ENCODE measurements at places on chromosomes 7 and 10.

DNA sequence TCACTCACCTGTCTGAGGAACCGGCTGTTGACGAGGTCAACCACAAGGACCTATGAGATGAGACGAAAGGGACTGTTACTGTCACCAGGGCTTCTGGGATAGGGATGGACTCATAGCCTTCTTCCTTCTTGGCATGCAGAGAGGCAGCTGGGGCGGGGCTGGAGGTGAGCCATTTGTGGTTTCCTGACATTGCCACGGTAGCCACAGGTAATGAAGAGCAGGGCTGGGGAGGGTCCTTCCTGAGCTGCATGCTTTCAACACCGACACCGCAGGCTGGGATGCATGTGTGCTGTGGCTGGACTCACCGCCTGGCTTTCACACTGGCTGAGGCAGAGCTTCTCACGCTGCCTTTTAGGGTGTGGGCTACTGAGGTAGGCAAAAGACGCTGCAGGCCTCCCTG lies 46.4 kb upstream of the MKRN1 start:
- no peak for DNase-seq

GRCh38 chr10:6416892-6417512 lies 163.1 kb downstream of the PRKCQ start:
- DNase-seq: no peak

DNA sequence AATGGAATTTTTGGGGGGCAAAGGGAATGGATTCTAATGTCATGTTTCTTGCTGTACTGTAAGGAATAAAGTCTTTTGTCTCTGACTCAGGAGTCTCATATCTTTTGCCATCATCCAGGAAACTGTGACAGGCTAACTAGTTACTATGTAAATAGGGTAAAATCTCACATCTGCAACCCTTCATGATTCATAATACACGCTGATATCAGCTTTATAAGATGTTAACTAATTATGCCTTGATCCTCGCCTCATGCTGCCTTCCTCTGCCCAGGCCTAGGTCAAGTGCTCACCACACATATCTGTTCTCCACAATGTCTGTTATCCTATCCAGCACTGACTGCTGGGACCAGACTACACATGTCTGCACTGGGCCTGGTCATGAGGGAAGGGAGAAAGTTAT lies 81.3 kb upstream of the CXCL12 start:
- no peak for DNase-seq

DNA sequence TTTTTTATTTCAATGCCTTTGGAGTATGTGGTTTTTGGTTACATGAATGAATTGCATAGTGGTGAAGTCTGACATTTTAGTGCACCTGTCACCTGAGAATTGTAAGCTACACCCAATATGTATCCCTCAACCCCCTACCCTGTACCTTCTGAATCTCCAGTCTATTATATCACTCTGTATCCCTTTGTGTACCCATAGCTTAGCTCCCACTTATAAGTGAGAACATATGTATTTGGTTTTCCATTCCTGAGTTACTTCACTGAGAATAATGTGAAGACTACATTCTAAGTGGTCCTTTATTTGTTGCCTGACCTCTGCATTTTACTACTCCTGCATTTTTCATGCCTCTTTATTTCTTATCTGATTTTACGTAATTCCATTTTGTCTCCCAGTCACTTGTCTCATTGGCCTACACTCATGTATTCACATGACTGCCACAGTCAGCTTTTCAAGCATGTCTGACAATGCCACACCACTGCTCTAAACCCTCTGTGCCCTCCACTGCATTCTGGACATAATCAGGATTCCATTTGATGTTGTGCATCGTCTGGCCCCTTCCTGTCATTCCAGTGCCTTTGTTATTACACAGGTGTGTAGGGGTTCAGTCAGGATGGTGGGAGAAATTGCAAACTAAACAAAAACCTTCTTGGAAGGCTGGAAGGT lies 1325.5 kb downstream of the XPNPEP1 start:
- DNase-seq: no peak

- no peak for DNase-seq
Observed at GRCh38 chr7:101453617-101454016, 90.9 kb downstream of the COL26A1 start.

- no peak for DNase-seq
Observed at GRCh38 chr10:101452593-101452992, 98.6 kb downstream of the BTRC start.

DNA sequence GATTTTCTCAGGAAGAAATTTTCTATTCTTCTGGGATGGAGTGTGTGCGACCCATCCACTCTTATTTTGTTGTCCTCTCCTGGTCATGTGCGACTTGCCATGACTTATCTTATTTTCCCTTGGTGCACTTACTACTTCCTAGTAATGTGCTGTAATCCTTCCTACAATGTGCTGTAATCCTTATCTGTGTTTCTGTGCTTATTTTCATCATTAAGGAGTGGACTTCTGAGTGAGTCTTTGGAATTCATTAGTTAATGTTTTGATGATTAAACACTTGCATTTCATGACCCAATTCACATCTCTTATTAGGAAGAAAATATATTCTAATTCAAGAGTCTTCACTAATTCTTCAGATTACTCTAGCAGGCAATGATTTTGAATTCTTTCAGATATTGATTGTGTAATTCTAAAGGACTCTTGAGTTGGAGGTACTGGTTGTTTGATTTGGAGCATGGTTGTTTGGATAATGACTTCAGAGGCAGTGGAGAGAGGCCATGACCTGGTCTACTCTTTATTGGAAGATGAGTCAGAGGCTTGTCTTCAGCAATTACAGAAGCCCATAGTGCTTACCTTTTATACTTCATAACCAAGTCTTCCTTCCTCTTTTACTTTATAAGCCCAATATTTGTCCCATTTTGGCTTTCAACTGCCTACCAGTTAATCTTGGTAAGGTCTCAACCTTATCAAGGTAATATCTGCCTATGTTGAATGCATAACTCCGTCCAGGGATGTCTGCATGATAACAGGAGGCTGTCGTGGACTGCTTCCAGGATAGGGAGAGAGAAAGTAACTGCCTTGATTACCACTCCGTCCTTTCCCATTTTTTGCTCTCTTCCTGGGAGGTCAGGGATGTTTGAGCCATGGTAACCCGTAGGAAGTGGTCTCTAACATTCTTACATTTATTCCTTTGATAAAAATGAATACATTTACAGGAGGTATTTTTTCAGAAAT lies 278.3 kb upstream of the SP8 start:
- no peak for DNase-seq

GRCh38 chr7:158596745-158597144 lies 9.1 kb upstream of the PTPRN2 start:
- no peak for DNase-seq

- DNase-seq: no peak
Observed at GRCh38 chr7:27399791-27400567, 157.4 kb downstream of the EVX1 start.

- no peak for DNase-seq
Observed at GRCh38 chr10:4427532-4427931, 398.5 kb upstream of the AKR1E2 start.

DNA sequence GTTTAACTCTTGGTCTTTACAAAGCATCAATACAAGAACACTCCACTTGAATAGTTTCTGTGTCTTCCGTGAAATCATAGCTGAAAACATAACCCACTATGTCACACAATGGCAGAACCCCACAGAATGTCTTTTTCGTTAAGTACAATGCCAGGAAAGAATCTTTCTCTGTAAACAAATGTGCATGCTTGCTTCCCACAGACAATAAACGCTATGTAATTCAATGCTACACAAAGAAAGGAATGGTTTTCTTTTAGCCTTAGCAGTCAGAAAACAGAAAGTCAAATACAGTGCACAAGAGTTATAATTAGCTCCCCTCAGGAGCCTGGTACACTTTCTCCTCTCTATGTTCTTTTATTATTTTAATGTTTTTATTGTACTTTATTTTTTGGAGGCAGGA lies 186.1 kb downstream of the SRPK2 start:
- DNase-seq: no peak

- no peak for DNase-seq
Observed at GRCh38 chr7:22549667-22550513, 49.9 kb upstream of the STEAP1B start.

GRCh38 chr7:149552799-149553198 lies 55.2 kb upstream of the ZNF746 start:
- DNase-seq: no peak

GRCh38 chr7:112575864-112576263 lies 95.1 kb downstream of the LSMEM1 start:
- DNase-seq: no peak

GRCh38 chr7:66376264-66376945 lies 171.3 kb downstream of the TPST1 start:
- DNase-seq: no peak

- no peak for DNase-seq
Observed at GRCh38 chr10:16146993-16147392, 286.7 kb upstream of the MINDY3 start.

GRCh38 chr10:10460451-10460850 lies 557.2 kb upstream of the CELF2 start:
- DNase-seq: no peak

GRCh38 chr7:73809467-73809951 lies 21.3 kb upstream of the CLDN4 start:
- no peak for DNase-seq

DNA sequence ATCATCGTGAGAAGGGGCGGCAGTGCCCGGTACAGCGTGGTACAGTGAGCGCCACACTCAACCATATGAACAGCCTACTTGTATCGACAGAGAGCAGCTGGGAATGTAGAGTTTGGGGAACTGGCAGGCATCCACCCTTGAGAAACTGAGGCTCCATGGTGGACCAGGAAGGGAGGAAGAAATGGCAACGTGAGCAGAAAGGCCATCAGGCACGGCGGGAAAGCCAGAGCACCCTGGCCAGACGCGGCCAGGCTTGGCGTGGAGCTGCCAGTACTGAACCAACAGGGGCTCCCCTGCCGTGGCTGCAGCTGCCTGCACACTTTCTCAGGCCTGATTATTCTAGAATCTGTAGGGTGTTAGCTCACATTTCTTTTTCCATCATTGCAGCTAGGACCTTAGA lies 442.3 kb downstream of the PTPRN2 start:
- no peak for DNase-seq

DNA sequence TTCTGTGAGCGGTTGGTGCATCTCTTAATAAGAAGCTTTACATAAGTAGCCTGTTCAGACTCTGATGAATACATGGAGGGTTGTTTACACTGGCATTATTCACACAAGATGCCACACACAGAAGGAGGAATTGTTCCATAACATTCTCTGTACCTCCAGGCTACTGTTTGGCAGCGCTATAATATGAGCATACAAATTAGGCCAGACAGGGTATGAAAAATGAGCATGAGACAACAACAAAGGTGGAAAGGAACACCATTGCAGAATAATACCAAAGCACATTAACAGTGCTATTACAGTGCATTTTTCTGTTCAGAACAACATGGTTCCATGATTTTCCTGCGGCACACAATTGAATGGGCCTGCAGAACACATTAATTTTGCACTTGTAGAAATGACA lies 417.2 kb upstream of the C7orf33 start:
- DNase-seq: no peak

DNA sequence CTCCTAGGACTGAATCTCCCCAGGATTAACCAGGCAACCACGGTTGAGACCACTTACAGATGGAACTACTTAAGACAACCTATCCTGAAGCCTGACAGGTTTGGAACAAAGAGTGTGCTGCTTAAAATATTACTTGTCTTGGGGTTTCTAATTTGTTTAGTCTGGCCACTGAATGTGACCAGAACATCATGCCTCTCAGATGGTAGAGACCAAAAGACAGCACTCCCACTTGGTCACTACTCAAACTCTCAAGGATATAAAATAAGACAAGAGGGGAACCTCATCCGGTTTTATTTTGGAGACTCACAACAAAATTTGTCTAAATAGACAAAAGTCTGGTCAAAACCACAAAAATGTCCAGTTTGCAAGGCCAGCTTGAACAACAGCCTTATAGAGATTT lies 15.3 kb downstream of the MRPL32 start:
- DNase-seq: no peak

DNA sequence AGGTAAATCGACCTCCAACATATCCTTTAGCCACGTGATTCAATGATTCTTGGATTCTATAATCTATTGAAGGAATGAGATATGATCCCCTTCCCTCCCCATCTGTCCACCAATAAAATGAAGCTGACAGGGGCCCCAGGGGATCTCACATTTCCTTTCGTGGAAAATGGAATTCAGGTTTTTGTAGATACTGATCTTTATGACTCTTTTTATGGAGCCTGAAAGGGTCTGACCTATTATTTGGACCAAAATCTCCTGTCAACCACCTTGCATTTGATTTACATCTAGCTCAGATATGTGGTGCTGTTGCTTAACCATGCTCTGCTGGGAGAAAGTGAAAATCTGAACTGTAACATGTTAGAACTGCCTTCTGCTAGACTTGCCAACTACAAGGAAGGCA lies 234.0 kb upstream of the CXCL12 start:
- DNase-seq: no peak

GRCh38 chr10:75094465-75094864 lies 17.0 kb upstream of the SAMD8 start:
- no peak for DNase-seq
